ENCODE measurements at places on chromosomes 4 and X.

GRCh38 chrX:71622576-71623450 lies 4.5 kb upstream of the CXCR3 start:
- DNase-seq = peak; percentile 56

DNA sequence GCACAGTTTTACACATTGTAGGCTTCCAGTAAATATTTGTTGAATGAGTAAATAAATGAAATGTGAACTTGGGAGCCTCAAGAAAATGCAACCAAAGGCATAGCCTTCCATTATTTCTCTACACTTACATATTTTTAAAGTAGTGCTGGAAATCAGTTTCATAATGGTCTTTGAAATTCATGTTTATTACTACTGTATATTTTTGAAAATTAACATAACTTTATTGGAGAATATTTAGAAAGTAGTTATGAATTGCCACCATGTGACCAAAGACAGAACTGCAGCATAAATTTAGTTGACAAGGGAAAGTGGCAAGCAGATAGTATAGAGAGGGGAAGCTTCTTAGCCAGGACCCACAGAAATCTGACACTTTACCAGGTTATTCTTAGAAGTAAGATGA lies 6.4 kb downstream of the TCEAL8 start:
- peak; percentile 27 for DNase-seq

DNA sequence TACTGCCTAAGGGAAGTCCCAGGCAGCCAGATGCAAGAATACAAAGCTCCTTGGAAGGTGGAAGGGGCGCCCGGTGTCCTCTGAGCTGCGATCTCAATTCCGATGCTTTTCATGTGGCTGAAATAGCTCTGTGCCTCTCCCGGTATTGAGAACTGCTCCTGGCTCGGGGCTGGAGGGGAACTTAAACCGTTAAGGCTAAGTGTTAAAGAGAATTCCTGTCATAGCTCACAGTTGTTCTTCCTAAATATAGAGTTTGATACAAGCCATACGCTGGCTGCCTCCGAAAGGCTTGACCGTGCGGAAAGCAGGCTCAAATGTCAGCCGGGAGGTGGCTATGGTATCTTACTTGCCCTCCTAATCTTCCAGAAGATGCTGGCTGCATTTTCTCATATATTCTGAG lies at the start of gene SMPX:
TSS of gene SMPX (minus strand) at position 157 of the 400 bp plus-strand sequence. CDS start 3,826 bp downstream, outside the sequence.
- DNase-seq = no peak

DNA sequence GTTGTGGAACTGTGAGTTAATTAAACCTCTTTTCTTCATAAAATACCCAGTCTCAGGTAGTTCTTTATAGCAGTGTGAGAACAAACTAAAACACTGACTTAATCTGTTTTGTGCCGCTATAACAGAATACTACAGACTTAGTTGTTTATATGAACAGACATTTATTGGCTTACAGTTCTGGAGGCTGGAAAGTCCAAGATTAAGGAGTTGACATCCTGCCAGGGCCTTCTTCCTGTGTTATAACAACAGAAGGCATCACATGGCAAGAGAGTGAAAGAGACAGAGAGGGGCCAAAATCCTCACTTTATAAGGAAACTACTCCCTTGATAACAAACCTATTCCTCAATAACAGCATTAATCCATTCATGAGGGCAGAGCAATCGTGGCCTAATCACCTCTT lies 42.5 kb upstream of the KCNIP4 start:
- DNase-seq = no peak

GRCh38 chrX:8914681-8915080 lies 113.5 kb upstream of the FAM9A start:
- no peak for DNase-seq

DNA sequence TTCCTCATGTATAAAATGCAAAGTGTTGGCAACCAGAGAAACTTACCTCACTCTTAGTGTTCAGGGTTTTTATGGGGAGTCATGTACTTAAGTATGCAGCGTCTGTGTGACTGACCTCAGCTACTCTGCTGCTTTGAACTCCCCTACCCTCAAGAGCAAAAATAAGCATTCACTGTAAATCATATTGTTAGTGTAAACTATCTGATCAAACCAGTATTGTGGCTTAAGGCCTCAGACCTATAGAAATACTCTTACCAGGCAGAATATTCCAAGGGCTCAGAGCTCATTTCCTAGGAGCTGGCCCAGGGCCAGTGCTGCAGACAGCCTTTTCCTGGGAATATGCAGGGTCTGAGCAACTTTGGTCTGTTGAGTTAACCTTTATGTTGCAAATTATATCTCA lies 453.1 kb downstream of the CCSER1 start:
- DNase-seq = no peak
